Adipocyte (in vitro differentiated cells): ENCODE measurements at places on chromosomes 6 and 20.

DNA sequence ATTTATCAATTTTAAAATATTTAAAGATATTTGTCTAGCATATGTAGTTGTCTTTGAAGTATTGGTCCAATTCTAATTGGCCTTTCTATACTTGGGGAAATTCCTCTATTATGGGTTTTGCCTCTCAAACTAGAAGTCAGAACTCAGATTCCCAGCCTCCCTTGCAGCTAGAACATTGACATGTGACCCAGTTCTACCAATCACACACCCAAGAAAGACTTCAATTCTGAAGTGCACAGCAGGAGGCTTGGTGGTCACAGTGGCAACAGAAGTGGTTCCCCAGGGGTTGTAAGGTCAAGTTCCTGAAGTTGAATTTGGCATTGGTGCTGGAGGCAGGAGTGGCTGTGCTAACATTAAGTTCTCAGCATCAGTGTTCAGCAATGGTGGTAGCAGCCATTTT, 14.8 kb upstream of the FKBP5 start:
- no peak for DNase-seq

DNA sequence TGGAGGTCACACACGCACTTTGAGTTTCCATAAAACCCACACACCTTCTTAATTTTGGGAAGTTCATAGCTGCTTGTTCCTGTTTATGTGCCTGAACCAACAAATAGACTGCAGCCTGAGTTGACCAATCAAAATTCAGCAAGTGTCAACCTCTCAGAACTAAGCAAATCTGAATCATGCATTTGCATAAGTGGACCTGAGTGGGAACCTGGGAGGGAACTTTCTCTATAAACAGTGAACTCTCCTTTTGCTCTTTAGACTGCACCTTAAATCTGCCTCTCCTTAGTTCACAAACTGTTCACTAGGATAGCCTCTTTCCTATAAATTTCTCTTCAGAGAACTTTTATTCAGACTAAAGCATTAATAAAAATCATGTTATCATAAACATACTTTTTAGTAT, 37.9 kb downstream of the SLC17A1 start:
- no peak for DNase-seq

DNA sequence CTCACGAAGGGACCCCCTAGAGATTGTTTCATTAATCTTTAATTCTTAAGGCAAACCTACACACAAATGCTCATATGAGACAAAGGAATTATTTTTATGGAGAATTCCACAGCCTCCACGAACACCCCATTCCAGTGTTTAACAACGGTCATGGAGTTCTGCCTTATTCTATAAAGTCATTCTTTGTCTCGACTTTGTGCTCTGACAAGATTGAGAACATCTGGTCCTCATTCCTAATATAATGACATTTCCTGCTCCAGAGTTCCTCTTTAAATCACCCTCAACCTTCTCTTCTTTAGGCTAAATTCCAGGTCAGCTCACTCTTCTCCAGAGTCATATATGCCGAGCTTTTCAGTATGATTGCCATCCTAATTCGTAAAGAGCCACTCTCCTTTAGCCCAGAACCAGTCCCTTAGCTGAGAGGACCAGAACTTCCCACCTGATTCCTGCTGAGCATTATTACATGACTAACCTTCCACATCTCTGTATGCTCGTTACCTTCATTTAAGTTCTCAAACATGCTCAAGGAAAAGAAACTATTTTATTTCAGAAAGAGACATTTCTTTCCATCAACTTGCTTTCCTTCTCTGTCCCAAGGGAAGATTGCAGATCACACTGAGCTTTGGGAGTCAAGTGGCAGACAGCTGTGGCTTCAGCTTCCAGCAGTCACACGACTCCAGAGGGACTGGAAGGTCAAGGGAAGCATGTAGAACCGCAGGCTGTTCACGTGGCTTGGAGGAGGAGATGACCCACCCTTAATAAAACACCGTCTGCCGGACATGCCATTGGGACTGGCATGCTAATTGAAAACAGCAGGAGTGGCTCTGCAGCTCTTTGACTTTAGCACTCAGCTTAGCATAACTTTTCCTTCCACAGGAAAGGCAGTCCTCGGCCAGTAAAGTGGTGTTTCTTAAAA, 467.1 kb upstream of the HSF2 start:
- DNase-seq = peak; percentile 97

- DNase-seq = no peak
Observed at GRCh38 chr20:51536116-51537069, 6.1 kb downstream of the NFATC2 start.

DNA sequence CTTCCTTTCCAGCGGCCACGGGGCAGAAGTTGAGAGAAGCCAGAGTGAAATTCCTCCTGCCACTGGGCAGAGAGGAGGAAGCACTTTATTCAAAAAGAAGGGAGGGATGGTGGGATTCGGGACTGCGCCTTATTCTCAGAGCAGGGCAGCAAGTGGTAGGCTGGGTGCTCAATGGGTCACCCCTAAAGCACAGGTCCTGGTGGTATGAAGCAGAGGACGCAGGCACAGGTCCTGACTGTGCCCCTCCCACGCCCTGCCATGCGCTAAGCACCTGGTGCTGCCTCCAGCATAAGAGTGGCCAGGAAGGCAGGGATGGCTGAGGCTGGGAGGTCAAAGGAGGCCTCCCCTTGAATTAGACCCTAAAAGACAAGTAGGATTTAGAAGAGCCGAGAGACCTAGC, 4.9 kb upstream of the GRM4 start:
- DNase-seq = no peak

DNA sequence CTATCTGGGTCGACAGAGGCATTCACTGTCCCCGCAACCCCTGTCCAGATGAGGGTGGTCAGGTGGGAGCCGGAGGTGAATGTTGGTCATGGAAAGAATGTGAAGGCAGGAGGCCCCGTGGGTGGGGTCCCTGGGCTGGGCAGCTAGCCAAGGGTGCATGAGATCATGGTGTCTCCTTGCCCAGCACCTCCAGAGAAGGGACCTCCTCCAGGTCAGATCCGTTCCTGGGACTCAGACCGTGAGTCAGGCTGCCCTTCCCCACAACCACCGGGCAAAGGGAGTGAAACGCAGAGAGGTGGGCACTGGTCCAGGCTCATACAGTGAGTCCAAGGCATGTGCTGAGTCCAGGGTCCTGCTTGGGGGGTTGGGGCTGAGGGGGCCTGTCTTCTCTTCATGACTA, 3.5 kb downstream of the FOXS1 start:
- peak; percentile 42 for DNase-seq

DNA sequence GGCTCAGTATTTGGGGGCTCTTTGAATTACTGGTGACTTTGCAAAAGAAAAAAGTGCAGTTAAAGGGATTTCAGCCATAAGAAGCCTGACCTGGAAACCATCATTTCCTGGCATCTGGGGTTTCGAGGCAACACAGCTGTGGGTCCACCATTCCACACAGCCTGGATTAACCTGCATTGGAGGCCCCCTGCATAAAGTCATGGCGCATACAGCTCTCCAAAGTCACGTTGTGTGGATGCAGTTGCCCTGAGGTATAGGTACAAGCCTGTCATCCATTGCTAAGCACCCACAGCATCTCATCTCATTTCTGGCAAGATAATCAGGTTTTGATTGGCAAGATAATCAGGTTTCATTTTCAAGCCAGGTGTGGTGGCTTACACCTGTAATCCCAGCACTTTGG, 54.5 kb upstream of the TAGAP start:
- DNase-seq = no peak
